Chondrocyte (in vitro differentiated cells): ENCODE measurements at places on chromosomes 3 and 15. TPM values are rescaled to one million over a fixed set of nuclear protein-coding genes. Genes with fewer than 3 reads are reported as not detected.

The DNAJC13 gene
- 49.1 to 61.4 TPM (median 51.8 TPM) in 3 replicates for total RNA-seq

DNA sequence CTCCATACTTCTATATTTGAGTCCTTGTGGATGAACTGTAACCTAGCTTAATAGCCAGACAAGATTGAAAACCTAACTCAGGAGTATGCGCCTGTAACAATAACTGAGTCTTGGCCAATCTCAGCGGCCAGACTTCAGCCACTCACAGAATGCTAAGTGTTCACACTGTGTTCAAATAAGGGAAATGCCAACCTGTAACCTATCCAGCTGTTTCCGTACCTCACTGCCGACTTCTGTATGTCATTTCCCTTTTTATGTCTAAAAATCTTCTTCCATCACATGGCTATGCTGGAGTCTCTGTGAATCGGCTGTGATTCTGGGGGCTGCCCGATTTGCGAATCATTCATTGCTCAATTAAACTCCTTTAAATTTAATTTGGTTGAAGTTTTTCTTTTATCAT is 169.2 kb downstream of the NFKBIZ start:
- no peak for DNase-seq

The LSG1 gene
- total RNA-seq, result 20.4 to 30.2 TPM (median 22.5 TPM) in 3 replicates

The TMOD2 gene
- 5.7 to 7.8 TPM (median 6.7 TPM) in 3 replicates for total RNA-seq

- DNase-seq, result no peak
Measured at GRCh38 chr3:195033531-195034091, 237.3 kb downstream of the XXYLT1 start.

DNA sequence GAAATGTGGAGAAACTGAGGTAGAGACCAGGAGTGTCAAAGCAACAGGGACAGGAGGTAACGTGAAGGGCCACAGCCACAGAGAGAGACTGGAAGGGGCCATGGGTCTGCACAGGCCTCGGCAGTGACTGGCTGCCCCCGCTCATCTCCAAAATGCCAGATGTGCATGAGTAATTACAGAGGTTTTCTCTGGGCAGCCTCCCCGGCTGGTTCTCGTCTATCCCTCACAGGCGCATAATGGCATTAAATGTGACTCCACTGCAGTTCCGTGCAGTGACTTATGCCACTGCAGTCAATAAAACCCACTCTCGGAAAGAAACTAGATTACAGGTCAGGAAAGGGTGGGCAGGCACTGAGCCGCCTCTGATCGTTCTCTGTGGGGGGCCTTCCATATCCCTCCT is 74.7 kb downstream of the WDR76 start:
- DNase-seq, result no peak

DNA sequence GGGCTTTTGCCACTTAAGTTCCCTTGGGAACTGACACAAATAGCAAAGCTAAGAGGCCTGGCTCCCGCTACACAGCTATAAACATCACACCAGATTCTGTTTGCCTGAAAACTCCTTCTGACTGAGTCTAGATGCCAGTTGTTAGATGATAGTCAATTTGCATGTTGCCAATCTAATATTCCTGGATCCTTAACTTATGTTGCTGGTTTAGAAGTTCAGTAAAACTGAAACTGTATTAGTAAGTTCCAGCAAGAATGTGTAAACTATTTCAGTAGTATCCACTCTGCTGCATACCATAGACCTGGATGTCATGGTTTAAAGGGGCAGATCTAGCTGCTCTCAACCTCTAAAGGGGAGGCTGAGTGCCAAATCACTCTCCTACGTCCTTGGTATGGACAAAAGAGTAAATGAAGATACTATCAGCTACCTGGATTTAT is 27.1 kb upstream of the LACTB start:
- DNase-seq, result no peak

DNA sequence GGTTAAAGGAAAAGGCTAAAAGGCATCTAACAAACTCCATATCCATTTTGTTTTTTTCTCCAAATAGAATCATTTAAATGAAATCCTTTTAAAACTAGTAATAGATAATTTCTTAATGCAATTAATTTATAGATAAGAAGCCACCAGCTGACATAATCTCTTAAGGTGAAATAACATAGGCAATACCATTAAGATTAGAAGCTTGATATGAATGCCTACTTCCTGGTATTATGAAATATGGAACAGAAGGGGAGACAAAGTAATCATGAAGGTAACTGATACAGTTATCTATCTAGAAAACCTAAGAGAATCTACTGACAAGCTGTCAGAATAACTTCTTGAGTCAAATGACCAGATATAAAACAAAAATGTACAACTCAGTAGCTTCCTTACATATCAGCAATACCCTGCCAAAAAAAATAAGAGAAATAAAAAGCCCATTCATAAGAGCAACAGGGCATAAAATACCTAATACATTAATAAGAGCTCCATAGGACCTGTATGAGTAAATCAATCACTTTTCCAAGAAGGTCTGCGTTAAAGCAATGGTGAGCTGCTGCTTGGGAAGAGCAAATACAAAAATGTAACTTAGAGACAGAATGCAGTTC is 10.7 kb downstream of the EHD4 start:
- no peak for DNase-seq

DNA sequence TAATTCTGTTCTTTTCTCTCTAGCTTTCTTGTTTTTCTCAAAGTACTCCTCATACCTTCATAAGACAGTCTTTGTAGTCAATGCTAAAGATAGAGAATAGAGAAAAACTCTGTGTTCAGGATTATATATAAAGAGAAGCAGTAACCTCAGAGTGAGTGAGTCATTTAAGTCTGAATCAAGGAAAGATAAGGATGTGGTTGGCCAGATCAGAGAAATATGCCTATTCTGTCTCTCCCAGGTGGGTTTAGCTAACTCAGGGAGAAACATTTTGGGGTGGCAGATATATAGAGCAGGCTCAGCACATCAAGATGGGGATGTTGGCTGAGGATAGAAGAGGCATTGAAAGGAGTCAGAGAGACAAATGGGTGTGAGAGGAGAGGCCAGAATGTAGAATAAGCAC is 31.4 kb downstream of the GTF2E1 start:
- no peak for DNase-seq

GRCh38 chr15:101225658-101226057 is 26.2 kb downstream of the CHSY1 start:
- no peak for DNase-seq

DNA sequence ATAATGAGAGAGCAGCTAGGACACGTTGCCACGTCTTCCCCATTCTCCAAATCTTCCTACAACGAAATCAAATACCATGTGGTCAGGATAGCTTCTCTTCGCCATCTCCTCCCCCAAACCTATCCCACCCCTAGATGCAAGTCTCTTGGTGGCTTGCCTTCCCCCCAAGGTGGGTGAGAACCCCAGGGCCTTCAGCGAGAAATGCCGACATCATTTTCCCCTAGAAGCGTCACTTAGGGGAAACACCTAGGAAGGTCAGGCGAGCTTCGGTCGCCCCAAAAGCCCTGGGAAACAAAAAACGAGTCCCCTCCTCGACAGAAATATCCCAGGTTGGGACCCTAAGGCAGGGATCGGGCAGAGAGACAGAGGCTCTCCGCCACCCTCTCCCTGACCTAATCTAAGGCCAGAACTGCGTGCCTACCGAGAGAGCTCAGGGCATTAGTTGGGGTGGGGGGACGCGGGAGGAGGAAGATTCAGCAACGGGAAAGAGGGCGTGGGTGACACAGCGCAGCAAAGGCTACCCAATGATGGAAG is 502 bp downstream of the DPH3 start:
- no peak for DNase-seq

The CCNB2 gene
- 5.3 to 10.4 TPM (median 9.7 TPM) in 3 replicates for total RNA-seq

DNA sequence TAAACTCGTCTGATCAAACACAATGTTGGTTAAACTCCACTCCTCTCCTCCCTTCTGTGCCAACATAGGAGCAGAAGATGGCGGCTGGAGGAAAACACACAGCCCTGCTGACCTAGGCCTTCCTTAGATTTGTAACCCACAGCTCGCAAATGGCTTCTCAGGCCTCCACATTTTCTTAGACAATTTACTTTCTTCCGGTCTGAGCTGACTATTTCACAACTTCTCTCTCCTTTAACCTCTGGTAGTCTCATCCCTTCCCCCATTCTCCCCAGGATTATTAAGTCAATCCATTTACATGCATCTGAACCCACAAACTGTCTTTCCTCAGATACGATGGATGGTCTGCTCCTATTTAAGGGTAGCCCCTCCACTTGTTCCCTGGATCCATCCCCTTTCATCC is 25.7 kb upstream of the ULK4 start:
- no peak for DNase-seq

- DNase-seq, result no peak
Measured at GRCh38 chr3:13636186-13636585, 87.3 kb downstream of the FBLN2 start.

The FBXW12 gene
- not detected in 3 replicates for total RNA-seq

GRCh38 chr15:38189671-38190295 is 62.9 kb upstream of the SPRED1 start:
- DNase-seq, result no peak

GRCh38 chr15:59437142-59437816 is 707 bp upstream of the FAM81A start:
- DNase-seq, result no peak

The GLDN gene
- 0.29 to 0.41 TPM (median 0.35 TPM) in 3 replicates for total RNA-seq

The FETUB gene
- not detected in 3 replicates for total RNA-seq

The ANKRD63 gene
- 0.25 to 1.1 TPM in 2 of 3 replicates, not detected in the other for total RNA-seq

DNA sequence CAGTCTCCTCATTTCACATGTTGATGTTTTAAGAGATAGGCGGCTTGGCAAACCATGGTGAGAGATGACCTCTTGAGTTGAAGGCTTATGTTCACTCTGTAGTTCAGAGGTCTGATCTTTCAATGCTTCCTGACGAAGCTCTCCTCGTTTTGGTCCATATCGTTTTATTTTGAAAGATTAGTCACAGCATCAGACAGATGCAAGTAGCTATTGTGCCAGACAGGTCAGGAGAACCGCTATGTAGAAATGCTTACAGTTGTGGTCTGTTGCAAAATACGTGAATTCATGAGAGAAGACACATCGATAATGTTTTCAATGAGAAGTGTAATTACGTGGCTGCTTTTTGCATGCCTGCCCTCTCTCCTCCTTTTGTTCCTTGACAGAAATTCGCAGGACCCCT is 47.5 kb downstream of the CHL1 start:
- no peak for DNase-seq
